ENCODE measurements at places on chromosomes 13 and 19. TPM values are rescaled to one million over a fixed set of nuclear protein-coding genes. Genes with fewer than 3 reads are reported as not detected.
A peak's percentile ranks its signal among the peaks of the same experiment; 100 is the strongest.

LGALS7 gene
- total RNA-seq: not detected

PRR22 gene
- 0.75 TPM for total RNA-seq

DNA sequence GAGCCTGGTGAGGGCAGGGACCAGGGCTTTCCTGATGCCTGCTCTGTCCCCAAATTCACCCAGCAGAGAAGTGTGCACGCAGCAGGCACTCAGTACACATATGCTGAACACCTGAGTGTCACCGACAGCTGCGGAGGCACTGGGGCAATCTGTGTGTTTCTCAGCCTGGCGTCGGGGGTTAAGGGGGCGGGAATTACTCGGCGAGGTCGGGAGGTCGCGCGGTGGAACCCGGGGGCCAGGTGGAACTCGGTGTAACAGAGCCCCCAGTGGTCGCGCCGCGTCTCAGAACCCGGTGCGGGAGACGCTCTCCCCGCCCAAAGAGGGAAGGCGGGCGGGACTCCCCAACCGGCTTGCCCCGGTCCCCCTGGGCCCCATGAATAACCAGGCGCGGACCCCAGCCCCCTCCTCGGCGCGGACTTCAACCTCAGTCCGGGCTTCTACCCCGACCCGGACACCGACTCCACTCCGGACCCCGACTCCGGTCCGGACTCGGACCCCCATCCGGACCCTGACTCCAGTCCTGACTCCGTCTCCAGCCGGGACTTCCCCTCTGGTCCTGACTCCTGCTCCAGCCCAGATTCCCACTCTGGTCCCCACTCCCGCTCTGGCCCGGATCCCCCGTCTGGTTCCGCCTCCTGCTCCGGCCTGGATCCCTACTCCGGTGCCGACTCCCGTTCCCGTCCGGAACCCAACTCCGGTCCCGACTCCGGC is at the start of gene SELENOV:
SELENOV (plus strand) TSS at position 300 of the 711 bp plus-strand sequence; CDS start at position 374, 74 bp downstream.
- no peak for DNase-seq

DNA sequence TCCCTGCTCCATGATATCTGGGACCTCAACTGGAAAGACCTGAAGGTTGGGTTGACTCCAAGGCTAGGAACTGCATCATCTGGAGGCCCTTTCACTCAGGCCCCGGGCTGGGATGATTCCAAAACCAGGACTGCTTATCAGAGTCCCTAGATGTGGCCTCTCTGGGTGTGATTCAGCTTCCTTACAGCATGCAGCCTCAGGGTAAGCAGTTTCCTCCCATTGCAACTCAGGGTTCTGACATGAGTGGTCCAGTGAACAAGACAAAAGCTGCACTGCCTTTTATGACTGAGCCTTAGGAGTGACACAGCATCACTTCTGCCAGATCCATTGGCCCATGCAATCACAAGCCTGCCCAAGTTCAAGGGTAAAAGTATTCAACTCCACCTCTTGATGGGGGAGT is 502.8 kb downstream of the COG6 start:
- DNase-seq: no peak

DNA sequence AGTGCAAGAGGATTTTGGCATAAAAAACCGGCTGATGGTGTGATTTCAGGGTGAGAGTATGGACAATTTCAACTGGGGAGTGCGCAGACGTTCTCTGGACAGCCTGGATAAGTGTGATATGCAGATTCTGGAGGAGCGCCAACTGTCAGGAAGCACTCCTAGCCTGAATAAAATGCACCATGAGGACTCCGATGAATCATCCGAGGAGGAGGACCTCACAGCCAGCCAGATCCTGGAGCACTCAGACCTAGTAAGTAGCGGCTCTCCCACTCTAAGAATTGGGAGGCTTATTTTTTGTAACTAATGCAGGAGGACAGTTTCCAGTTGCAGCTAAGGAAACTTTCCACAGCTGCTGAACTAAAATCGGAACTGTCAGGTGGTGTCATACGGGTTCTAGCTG is 53.6 kb downstream of the ZAR1L start:
- DNase-seq: peak; percentile 61

DNA sequence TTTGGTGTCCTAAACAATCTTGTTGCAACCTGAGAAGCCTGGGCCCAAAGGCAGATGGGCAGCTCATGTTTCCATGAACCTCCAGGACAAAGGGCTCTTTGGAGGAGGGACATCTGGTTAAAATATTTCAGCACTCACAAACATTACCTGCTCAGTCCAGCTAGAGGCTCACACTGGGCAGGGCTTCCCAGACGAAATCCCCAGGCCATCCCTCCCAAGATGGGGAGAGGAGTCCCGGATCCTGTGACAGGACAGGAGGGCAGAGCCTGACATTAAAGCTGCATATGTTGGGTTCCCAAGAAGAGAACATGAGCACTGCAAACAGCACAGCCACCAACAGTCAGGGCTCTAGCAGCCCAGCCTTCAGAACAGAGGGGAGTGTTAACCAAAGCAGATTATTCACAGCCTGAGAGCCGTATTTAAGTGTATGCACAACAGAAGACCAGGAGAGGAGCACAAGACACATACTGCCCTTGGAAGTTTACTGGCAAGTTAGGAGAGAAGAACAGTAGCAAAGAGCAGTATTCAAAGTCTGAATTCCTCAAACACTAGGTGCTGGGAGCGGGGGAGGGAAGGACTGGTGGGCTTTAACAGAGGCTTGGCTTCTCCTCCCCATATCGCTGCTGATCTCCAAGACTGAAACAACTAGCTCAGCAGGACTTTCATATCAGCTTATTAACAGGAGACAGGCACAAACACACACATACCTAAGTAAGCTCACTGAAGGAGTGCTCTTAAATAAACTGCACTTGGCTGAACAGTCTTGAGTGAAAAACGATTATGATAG is 12.3 kb downstream of the ATP7B start:
- no peak for DNase-seq

ZNF441 gene
- total RNA-seq: 12.8 TPM

ARHGAP33 gene
- 9.1 TPM for total RNA-seq

DNA sequence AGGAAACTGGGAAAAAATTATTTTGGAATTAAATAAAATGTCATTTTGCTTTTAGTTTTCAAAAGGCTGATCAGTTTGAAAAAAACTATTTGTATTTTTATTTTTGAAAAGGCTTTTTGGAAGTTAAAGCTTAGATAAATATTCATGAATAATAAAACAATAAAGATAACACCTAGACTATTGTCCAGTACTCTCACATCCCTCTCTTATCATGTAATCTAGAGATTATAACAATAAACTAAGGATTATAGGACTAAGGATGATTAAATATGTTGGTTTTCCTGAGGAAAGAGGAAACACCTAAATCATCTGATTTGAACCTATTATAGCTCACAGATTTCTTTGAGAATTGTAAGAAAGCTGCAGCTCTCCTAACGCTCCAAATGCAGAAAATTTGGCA is 81.4 kb upstream of the AKAP11 start:
- no peak for DNase-seq

- no peak for DNase-seq
These were observed 13.3 kb upstream of the PRKD2 start for GRCh38 chr19:46730187-46730586.

DNA sequence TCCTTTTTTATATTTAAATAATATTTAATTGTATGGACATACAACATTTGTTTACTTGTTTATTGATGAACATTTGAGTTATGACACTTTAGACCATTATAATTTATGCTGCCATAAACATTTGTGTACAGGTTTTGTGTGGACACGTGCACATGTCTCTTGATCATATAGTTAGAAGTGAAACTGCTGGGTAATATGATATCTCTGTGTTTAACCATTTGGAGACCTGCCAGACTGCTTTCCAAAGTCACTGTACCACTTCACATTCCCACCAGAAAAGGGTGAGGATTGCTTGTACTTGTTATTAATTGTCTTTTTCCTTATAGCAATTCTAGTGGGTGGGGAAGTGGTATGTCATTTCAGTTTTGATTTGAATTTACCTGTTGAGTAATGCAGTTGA is 145.6 kb upstream of the KLHL1 start:
- no peak for DNase-seq

C19orf67 gene
- total RNA-seq: not detected

GRCh38 chr13:110983241-110983640 is 68.4 kb upstream of the ANKRD10 start:
- no peak for DNase-seq

F10 gene
- total RNA-seq: 51.1 TPM

GRCh38 chr13:109949397-109949796 is 163.0 kb upstream of the IRS2 start:
- DNase-seq: no peak

GRCh38 chr13:75636436-75637180 is 478 bp downstream of the LMO7 start:
- DNase-seq: no peak

Measured in omental fat pad (tissue), 4 donors.